ENCODE measurements at places on chromosomes 13 and 19.
A peak's percentile ranks its signal among the peaks of the same experiment; 100 is the strongest.

DNA sequence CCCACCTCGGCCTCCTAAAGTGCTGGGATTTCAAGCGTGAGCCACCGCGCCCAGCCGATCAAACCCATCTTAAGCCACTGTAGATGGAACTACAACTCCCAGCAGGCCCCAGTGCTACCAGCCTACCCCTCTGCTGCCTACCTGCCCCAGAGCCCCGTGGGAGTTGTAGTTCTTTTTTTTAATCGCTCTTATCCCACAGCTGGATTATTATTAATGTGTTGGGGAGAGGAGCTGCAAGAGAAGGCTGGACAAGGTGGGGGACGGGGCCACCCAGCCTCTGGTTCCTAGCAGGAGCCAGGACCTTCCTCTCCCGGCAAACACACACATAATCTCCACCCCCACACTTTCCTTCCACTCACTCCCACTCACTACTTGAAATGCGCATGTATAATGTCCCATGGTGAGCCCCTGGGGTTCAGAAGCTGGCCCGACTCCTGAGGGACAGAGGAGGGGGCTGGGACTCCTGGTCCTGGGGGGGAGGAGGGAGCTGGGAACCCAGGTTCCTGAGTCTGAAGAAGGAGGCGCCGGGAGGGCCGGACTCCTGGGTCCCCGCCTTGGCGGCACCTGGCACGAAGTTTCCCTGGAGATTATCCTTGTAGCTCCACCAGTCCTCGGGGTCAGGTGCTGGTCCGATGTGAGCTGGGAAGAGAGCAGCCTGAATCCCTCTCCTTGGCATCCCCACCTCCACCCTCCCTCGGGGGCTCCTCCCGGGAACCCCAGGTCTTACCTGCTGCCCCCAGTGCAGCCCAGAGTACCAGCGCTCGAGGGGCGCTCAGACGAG, 958 bp downstream of the CA11 start:
- DNase-seq: peak; percentile 46

DNA sequence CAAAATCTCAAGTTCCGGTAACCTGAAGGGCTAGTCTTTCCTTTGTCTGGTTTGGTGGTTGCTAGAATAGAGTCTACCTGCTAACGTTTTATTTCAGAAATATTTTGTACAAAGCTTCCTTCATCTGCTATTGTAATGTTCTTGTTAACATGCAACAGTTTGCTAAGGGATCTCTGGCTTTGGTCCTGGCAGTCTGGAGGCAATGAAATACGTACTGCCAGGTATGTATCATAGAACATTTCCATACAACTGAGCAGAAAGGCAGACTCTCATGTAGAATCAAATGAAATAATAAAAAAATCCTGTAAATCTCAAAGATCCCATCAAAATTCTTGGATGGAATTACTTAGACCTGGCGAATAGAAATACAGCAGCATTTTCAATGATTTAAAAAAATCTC, 8.8 kb upstream of the CSNK1A1L start:
- DNase-seq: no peak

GRCh38 chr19:28067882-28068281, 1145.1 kb downstream of the UQCRFS1 start:
- DNase-seq: no peak

GRCh38 chr19:21474671-21475181, 30.7 kb upstream of the ZNF429 start:
- peak; percentile 50 for DNase-seq

GRCh38 chr19:39193803-39194202, 3.0 kb upstream of the NCCRP1 start:
- no peak for DNase-seq

GRCh38 chr13:102571075-102571474, 25.7 kb upstream of the TPP2 start:
- no peak for DNase-seq

GRCh38 chr13:109747524-109747923, 38.9 kb downstream of the IRS2 start:
- no peak for DNase-seq

DNA sequence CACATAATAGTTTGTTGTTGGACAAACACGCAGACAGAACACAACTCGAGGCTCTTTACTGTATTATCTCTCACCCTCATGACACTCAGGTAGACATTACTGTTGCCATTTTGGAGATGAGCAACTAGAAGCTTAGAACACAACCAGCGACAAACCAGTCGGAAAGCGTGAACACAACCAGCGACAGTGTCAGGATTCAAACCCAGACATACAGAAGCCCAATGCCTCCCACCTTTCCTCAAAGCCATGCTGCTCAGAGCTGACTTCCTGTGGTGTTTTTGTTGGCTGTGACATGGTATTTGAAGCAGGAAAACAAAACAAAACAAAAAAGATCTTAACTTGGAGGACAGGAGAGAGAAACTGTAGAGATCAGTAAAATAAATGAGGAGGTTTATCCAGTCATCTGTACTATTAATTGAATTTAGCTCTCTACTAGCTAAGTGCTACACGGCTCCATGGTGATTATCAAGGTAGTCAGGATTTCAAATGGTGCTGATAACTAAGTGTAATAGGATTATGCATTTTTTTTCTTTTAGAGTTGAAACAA, 92.1 kb downstream of the STARD13 start:
- DNase-seq: no peak

GRCh38 chr13:113411216-113412023, 41.9 kb downstream of the ADPRHL1 start:
- no peak for DNase-seq

GRCh38 chr19:21221693-21222092, 79.9 kb downstream of the ZNF431 start:
- DNase-seq: no peak

DNA sequence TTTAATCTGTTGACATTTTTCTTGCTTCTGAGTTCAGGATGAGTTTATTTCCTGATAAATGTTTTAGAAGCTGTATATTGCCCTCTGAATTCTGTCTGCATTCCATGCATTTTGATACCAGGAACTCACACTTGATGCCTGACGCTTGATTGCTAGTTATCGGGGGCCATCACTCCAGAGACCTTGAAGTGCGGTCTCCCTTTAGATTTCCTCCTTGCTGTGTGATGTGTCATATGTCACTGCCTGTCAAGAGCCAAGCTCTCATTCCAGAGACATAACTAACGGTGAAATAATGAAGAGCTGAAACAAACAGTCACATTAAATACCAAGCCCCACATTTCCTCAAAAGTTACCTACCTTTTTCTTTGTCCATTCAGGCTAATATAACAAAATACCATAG, 155.5 kb downstream of the TNFSF13B start:
- DNase-seq: no peak

DNA sequence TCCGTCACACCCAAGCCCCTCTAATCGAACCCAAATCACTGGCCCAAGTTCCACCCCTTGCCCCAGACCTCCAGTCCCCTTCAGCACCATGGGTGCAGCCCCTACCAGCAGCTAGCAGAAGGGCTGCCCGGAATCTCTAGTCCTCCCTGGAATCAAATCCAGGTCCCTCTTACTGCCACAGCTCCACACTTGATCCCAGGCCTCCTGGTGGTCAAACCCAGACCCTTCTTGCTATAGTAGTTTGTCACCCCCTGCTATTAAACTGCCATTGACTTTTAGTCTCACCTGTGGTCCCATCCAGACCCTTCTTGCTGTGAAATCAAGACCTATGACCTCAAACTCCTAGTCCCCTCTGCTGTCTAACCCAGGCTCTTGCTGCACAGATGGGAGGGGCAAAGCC, 8.7 kb downstream of the HIPK4 start:
- no peak for DNase-seq

GRCh38 chr13:36913463-36913862, 6.6 kb downstream of the SMAD9 start:
- no peak for DNase-seq

- no peak for DNase-seq
Observed at GRCh38 chr13:110108348-110109139, 198.4 kb downstream of the COL4A1 start.

- DNase-seq: no peak
Observed at GRCh38 chr19:2255982-2256685, at the start of gene JSRP1. Gene JSRP1, minus strand, starts transcription at chr19:2256417. Its CDS starts 1,103 bp downstream, at chr19:2255314.

DNA sequence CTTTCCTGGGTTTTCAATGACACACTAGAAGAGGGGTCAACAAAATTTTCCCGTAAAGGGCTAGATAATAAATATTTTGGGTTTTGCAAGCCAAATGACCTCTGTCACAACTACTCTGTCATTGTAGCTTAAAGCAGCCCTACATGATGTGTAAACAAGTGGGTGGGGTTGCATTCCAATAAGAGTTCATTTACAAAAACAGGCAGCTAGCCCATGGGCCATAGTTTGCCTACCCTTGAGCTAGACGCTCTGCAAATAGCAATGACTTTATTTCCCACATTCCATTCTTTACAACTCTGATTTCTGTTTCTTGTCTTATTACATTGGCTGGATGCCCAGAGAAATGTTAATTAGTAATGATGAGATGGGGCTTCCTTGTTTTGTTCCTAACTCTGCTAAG, 76.0 kb downstream of the ZNF557 start:
- DNase-seq: no peak

DNA sequence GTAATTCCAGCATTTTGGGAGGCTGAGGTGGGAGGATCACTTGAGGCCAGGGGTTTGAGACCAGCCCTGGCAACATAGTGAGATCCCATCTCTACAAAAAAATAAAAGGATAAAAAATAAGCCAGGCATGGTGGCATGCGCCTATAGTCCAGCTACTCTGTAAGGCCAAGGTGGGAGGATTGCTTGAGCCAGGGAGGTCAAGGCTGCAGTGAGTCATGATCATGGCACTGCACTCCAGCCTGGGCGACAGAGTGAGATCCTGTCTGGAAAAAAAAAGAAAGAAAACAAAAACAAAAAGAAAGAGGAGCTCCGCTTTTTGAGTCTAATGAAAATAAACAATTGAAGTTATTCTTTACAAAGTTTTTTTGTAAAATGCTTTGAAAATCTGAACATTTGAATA, 326.2 kb downstream of the GPC5 start:
- no peak for DNase-seq

DNA sequence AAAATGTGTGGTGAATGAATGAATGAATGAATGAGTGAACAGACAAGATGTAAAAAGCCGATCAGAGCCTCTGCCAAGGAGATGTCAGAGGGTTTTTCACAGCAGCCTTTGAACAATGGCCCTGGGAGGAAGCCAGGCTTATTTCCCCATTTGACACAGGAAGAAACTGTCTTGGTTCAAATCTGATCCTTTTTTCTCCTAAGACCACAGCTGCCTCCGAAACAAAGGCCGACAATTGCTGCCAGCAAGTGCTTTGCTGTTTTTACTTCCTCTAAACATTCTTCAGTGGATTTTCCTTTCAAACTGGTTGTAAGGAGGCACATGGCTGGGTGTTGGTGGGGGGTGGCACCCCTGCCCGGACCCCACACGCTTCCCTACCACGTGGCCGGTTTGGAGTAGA, 44.2 kb upstream of the HOMER3 start:
- DNase-seq: no peak

- no peak for DNase-seq
Observed at GRCh38 chr19:28948026-28948425, 264.9 kb downstream of the UQCRFS1 start.

DNA sequence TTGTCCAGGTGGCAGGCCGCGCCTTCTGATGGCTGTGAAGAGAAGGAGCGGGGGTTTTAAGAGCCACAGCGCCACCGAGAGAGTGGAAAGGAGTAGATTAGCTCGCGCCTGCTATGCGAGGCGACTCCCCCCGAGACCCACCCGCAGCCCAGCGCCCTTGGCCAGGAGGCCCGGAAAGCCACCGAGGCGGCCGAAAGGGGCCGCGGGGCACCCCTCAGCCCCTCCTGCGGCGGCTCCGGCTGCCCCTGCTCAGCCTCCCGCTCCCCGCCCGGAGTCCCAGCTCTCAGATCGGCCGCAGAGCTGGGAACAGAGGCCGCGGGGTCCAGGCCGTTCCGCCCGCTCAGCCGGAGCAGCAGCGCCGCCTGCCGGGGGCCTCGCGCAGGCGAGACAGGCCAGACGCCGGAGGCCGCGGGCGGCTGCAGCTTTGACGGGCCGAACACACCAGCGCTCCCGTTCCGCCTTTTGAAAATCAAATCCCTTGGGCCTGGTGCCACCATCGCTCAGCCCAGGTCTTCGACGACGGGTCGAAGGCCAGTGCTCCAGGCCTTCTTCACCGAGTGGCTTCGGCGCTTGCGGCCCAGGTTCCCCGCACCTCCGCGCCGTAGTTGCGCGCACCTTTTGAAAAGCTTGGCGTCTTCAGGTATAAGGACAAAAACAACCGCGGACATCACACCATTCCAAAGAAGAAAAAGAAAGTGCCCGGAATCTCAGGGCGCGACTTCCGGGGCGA, 15.3 kb downstream of the CDX2 start:
- DNase-seq: peak; percentile 46

GRCh38 chr19:13401388-13401787, 104.9 kb downstream of the CACNA1A start:
- DNase-seq: no peak

- no peak for DNase-seq
Observed at GRCh38 chr13:106561551-106562170, 6.3 kb downstream of the ARGLU1 start.

GRCh38 chr13:72875233-72875632, 93.3 kb downstream of the PIBF1 start:
- DNase-seq: no peak

- no peak for DNase-seq
Observed at GRCh38 chr13:70432276-70432805, 324.1 kb upstream of the KLHL1 start.

DNA sequence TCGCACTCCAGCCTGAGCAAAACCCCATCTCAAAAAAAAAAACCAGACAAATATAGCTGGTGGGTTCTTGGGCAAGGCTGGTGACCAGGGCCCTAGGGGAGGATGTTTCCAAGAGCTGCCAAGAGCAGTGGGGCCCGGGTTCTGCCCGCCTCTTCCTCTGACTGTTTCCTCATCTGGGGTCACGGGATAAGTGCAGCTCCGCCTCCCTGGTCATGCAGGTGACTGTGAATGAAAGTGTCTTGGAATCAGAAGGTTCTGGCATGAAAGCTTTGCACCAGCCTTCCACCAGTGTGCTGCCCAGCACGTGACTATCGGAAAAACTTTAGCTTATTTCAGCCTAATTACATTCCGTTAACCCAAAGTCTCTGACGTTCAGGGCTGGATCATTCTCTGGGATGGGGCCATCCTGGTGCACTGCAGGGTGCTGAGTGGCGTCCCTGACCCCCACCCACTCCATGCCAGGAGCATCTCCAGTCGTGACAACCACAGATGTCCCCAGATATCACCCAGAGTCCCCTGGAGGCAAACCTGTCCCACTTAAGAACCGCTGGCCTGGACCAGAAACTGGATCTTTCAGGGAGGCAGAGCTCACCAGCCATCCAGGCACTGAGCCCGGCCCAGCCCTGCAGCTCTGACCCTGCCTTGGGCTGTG, 85.6 kb downstream of the GNG7 start:
- DNase-seq: no peak

DNA sequence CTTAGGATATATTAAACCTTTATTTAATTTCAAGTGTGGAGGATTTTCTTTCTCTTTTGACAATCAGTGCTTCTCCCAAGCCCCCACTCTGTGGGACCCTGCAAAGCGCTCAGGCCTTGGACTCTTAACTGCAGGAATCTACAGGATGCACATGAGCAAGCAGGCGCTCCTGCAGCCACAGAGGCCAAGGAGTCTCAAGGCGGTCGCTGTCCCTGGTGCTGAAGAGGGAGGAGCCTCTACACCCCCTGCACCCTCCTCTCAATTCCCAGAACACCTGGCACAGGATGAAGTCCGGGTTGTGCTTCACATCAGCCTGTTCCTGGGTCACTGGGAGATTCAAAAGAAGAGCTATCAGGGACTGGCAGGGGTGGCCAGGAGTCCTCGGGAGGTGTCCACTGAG, 13.5 kb downstream of the OR10H4 start:
- DNase-seq: no peak

GRCh38 chr19:43316591-43317319, 36.7 kb upstream of the CD177 start:
- DNase-seq: no peak

- DNase-seq: no peak
Observed at GRCh38 chr19:10826231-10826630, 9.8 kb downstream of the TMED1 start.

GRCh38 chr19:33510462-33511194, 11.0 kb downstream of the PEPD start:
- DNase-seq: no peak

Data from activated naive CD4-positive, alpha-beta T cell (primary cell).